ENCODE measurements at places on chromosomes 6 and 20.

- no peak for DNase-seq
Observed at GRCh38 chr20:24445510-24446170, 23.8 kb upstream of the SYNDIG1 start.

GRCh38 chr20:21230686-21231085 is 72.4 kb upstream of the XRN2 start:
- DNase-seq = no peak

- no peak for DNase-seq
Observed at GRCh38 chr6:35242486-35242885, 17.0 kb upstream of the ZNF76 start.

DNA sequence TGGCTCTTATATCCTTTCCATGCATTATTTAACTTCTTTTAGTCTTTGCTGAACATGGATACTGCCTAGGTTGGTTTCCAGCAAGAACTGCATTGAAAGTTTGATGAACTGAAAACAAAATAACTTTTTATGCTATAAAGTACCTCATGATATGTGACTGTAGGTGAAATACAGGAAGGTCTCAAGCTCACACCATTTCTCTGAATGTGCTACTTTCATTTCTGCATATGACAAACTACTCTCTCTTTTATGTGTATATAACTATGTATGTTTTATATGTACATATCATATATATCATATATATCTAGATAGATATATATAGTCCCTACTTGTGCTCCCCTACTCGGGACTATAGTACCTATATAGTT is 65.9 kb downstream of the AIG1 start:
- no peak for DNase-seq

DNA sequence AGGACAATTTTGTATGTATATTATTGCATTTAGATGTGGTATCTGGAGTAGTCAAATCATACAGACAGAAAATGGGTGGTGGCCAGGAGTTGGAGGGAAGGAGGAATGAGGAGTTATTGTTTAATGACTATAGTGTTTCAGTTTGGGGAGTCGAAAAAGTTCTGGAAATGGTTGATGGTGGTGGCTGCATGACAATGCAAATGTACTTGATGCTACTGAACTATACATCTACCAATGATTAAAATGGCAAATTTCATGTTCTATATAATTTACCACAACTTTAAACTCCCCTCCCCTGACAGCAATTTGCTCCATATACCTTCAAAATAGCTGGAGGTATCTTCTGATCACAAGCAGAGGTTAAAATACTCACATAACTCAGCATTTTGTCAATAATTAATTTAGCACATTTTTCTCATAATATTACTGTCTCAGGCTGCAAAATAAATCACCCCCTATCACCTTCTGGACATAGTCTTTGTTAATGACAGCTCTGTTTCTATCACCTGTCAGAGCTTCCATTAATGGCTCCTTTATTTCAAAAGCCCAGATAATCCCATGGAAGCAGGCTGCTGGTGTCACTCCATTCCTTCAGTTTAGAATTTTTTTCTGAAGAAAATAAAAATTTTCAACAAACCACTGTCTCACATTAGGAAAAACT is 25.7 kb upstream of the RHAG start:
- DNase-seq = no peak

DNA sequence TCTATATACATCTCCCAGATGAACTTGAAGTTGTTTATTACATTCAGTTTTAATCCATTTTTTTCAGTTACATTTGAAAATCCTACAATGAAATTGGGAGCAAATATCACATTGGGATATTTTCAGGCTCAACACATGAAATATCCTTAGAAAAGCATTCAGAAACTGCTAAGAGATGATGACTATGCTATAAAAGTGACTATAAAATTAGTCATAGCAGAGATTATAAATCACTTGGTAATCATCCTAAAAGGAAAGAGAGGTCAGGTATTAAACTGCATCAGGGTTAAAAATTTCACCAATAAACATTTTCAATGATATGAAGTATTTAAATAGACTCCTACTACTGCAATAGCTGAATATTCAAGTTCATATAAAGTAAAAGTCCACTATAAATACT is 987.7 kb downstream of the GRIK2 start:
- no peak for DNase-seq

- no peak for DNase-seq
Observed at GRCh38 chr6:154555073-154555677, 44.7 kb upstream of the CNKSR3 start.

DNA sequence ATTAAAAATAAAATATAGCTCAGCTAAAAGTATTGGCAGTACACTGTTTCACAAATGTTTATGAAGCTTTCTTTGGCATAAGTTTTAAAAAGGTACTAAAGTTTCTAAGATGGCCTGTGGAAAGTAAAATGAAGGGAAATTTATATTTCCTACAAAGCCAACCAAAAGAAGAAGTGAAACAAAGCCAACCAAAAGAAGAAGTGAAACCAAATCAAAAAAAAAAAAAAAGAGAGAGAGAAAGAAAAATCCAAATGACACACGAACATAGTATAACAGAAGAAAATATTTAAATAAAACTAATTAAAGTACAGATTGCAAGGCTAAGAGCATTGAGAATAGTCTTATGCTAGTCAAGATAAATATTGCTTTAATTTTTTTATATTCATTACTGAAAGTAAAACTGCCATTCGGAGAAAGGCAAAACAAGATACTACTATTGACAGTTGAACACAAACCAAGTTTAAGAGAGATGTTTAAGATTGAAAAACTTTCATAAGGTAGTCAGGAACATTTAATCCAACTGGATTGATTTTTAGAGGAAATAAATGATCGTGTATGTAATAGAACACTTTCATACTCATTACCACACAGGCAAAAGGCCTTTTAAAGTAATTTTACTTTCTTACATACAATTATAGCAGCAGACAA is 12.8 kb upstream of the KHDRBS2 start:
- no peak for DNase-seq

GRCh38 chr20:16574656-16575355 is 1.6 kb upstream of the KIF16B start:
- DNase-seq = peak; percentile 71

DNA sequence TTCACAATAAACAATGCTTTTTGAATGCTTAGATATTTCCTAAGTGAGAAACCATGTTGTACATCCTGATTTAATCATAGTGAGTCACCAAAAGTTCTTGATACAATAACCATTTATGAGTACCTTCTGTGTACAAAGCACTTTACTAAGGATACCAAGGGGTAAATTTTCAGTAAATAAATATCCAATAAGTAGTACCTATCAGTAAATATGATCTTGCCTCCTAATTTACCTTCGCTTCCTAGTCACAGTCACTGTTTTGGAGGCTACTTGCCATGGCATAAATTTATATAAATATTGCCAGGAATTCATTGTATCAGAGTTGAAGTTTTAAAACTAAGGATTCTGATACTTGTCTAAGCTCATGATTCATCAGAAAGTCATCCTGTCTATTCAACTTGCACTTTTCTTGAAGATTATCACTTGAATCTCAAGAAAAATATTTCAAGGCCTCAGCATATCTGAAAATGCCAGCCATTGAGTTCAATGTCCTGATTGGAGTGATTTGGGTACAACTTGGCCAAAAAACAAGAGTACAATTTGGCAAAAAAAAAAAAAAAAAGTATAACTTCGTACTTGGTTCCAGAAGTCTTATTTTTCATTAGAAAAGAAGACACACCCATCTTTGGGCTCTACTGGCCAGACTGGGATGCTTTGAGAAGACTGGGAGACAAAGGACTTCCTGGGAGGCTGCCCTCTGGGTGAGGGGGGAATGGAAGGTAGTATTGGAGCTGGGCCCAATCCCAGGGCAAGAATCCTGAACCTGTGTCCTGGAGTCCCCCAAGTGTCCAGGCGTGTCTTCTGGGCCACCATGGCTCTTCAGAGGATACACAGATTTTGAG is 32.8 kb downstream of the RAB22A start:
- DNase-seq = no peak

DNA sequence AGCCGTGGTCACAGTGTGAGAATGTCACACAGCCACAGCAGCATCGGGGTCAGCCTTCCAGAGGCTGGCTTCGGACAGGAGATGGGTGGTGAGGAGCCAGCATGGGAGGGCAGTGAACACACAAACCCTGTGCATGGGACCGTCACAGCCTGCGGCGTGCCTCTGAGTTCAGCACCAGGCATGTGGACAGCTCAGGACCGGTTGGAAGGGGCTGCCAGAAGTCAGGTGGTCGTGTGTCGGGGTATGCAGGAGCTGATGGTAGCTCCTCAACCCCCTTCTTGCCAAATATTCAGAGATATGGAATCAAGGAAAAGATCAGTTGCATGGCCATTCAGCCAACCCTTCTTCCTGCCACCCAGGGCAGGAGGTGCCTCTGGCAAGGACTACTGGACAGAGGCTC is 28.2 kb downstream of the MYT1 start:
- no peak for DNase-seq
